ENCODE measurements at places on chromosomes 7 and 10.

DNA sequence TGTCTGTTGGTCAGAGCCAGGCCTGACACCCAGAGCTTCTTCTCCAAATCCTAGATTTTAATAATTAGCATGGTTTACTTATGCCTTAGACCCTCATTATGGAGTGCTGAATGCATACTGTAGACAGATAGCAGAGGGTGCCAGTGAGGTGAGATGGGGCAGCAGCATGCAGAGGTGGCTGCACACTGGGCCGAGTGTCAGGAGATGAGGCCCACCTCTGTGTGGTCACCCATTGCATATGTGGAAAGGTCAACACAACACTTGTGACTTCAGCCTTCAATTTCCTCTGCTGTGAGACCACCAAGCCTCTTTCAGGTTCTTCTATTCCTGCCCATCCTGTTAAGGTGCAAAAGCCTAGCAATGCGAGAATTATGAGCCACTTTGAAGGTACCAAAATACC lies 39.7 kb upstream of the NMT2 start:
- DNase-seq = no peak

DNA sequence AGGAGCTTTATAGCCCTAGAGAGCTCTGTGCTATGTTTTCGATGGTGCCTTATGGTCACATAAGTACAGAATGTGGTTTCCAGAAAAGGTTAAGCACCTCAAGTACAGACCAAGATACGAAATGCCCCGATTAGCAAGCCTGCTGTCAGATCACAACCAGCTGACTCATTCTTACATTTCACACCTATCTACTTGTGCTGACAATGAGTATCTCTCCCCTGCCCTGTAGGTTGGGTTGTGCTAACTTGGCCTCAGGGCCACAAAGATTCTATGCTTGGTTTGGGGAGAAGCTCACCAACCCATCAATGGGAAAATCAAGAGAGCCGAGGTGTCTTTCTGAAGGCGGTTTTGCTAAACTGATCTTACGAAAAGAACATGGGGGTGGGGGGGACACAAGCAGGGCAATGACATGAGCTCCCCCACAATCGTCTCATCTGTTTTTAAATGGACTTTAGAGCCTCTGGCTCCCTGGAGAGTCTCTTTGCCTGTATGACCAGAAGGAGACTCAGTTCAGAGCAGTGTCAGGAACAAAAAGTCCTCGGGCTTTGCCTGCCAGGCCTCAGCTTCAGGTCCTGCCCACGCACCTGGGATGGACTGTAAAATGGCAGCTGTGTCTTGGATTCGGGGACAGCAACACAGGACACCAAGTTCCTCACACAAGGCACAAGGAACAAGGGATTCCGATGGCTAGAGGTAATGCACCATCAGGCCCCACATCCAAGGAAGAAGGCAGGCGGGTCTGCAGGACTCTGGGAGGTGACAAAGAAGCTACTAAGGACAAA lies 55.1 kb downstream of the FAM53B start:
- DNase-seq = no peak

DNA sequence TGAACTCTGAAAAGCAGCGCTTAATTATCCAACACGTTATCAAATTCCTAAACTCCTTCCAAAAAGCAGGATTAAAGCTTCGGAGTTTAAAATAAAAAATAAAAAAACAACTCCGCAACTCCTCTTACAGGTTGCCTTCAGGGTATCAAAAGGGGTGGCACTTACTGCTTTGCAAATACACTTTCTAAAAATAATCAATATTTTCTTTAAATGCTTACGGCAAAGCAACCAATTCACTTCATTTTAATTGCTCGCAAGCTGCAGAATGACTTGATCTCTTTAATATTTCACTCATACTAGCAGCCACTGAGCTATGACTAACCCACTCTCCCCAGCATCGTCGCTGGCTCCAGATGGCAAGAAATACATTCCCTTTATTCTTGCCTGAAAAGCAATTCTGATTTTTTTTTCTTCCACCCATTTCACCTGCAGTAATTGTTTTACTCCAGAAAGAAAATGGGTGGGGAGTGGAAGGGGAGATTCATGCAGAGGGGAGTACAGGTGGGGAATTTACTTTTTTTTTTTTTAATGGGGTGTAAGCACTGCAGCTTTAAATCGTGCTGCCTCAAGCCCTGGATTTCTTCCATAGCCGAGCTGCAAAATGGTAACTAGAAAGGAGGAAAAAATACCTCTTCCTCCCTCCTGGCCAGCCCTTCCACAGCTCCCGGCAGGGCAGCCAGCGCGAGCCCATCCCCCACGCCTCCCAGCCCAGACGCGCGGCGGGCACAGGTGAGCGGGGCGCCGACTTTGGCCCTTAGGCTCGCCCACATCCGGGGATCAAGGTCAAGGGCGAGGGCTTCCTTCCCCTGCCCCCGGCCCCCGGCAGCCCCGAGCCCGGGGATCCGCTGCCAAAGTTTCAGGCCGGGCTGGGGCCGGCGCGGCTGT lies 54.2 kb upstream of the FHIP2A start:
- DNase-seq = no peak

DNA sequence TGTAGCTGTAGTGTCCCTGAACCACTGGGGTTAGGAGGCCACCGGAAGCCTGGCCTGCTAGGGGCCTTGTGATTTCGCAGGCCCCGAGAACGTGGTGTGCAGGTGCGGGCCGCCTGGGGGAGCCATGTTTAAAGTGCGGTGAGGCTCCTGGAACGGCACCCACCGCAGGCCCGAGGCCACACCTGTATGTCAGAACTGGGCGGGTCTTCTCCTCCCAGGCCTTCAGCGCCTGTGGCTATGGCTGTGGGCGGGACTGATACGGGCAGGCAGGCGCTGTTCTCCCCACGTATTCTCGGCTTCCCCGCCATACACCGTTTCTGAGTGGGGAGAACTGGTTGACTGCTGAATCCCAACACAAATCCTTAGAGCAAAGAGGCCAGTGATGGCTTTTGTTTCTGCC lies 74.8 kb downstream of the DNAJB6 start:
- DNase-seq = no peak

- DNase-seq = no peak
Measured at GRCh38 chr10:21199501-21199900, 302.4 kb upstream of the NEBL start.

- no peak for DNase-seq
Measured at GRCh38 chr10:53846809-53847208, 954.2 kb downstream of the PCDH15 start.

DNA sequence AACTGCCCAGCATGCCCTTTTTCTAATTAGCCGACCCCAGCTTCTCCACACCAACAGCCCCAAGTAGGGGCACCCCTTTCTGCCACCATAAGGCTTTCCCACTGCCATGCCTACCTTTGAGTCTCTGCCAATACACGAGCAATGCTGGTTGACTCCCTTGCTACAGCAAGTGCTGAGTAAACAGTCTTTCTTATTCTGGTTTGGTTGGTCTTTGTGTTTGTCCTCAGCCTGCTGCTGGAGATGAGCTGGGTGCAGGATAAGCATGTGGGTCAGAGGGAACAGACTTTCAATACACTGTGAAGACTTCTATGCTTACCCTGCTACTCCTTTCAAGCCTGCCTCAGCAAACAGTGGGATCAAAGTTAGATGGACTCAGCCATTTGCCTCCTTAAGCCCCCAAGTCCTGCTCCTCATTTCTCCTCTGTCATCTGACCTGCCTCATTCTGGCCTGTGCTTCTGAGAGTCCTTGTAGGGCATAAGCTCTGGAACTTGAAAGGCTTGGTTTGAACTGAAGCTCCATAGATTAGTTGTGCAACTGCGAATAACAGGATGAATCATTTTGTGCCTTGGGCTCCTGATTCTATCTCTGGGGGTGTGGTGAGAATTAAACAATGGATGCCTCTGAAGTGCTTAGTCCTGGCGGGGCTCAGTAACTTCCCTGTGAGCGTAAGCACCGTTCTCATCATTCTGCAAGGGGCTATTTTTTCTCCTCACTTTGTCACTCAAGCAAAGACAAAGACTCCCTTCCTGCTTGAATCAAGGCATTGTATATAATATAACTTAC lies 533.8 kb upstream of the DPP6 start:
- DNase-seq = no peak

DNA sequence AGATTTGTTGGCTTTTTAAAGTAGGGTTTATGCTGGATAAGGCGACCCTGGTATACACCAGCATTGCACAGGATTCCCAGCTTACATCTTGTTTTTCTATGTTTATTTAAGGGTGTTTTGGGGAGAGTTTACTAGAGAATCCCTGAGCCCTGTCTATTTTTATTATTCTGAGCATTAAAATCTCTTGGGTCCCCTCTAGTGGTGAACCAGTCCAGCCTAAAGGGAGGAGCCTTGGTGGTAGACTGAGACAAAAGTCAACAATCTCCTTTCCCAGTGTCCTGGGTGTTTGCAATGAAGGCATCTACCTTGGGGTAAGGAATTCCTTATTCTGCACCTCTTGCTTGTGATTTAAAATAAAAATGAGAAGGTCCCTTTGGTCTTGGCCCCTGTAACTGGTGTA lies 38.2 kb downstream of the ANTXRL start:
- no peak for DNase-seq

- DNase-seq = no peak
Measured at GRCh38 chr7:114048386-114049235, 129.8 kb upstream of the PPP1R3A start.

DNA sequence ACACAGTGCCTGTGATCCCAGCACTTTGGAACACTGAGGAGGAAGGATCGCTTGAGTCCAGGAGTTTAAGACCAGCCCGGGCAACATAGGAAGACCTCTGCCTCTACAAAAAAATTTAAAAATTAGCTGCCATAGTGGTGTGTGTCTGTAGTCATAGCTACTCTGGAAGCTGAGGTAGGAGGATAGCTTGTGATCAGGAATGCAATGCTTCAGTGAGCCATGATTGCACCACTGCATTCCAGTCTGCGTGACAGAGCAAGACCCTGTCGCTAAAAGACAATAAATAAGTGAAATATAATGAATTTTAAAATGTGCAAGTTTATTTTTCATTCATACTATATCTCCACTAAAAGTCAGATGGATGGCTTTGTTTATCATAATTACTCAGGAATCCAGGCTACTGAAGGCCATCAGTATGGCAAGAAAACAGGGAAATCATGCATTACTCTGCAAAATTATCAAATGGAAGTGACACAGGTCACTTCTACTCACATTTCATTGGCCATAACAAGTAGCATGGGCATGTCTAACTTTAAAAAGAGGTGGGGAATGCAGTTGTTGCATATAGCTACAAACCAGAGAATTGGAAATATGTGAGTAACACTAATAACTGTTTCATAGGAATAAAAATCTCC lies 32.9 kb upstream of the FAM3C start:
- DNase-seq = no peak

DNA sequence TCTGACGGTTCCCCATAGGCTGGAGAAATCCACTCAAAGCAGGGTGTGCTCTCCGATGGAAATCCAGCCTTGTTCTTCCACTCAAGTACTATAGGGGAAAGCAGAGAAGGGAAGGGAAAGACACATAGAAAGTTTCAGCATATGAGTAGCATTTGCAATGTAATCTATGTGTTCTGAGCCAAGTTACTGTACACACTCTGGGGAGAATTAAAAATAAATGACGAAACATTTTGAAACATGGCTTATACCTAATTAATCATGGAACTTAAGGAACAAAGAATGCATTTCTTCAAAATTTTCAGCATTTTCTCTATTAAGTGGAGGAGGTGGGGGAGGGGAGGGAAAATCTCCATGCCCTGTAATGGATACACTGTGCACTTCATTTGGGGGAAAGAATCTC lies 198.1 kb upstream of the HABP2 start:
- DNase-seq = no peak

GRCh38 chr7:124712017-124712416 lies 53.6 kb downstream of the GPR37 start:
- DNase-seq = no peak

DNA sequence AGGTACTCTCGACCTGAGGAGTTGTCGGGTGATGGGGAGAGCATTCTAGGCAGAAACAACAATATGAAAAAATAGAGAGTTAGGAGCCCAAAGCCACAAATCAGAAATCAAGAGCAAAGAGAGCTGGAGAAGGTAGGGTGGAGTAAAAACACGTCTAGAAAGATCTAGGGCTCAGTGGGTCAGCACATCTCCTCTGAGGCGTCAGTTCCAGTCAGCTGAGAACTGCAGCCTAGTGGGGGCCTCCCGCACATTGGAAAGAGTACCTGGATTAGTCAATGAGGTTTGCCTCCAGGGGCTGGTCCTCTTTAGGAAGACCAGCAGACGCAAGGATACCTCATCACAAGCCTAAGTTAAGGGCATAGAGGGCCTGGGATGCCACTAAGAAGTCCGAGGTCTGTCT lies 113.2 kb upstream of the LANCL2 start:
- DNase-seq = no peak

DNA sequence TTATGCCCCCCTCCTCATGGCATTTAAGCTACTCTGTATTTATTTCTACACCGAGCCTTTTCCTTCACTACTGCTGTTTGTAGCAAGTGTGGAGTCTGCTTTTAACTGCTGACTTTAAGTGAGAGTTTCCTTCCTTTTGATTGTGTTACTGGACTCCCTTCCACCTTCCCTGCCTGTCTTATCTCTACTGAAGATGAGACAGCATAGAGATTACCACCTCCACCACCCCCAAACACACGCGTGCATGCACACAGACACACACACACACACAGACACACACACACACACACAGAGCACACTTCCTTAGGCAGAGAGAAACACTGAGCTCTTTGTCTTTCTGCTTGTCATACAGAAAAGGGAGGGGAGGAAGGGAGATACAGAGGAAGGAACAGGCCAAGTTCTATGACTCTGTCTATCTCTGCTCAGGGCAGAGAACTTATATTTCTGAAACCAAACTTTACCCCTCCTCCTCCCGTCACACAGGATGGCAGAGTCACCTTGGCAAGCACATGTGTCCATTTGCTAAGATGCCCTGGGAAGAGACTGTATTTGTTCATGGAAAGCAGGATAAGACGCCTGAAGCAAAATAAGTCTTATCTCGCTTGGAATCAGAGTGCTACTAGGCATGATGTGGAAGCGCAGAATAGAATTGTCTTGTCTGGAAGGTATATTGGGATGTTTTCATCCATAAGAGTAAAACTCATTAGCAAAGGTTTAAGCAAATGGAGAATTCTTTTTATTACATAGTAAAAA lies 81.8 kb upstream of the CAV2 start:
- no peak for DNase-seq

- no peak for DNase-seq
Measured at GRCh38 chr10:12503311-12503710, 154.0 kb downstream of the CAMK1D start.

GRCh38 chr7:117171106-117171505 lies 151.8 kb downstream of the WNT2 start:
- no peak for DNase-seq

GRCh38 chr7:127527561-127527960 lies 57.8 kb downstream of the GCC1 start:
- no peak for DNase-seq

Data from brain pericyte (primary cell).